ENCODE measurements at places on chromosomes 3 and 15. TPM values are rescaled to one million over a fixed set of nuclear protein-coding genes. Genes with fewer than 3 reads are reported as not detected.

The XYLB gene
- total RNA-seq = 3.1 TPM

The PLA2G4D gene
- total RNA-seq = not detected

The PARL gene
- total RNA-seq = 42.2 TPM

The PEX5L gene
- 0.28 TPM for total RNA-seq

The SLC12A1 gene
- total RNA-seq = not detected

The FGF7 gene
- 976 TPM for total RNA-seq

The CHDH gene
- under 0.01 TPM for total RNA-seq

The NOX5 gene
- 0.09 TPM for total RNA-seq

The FAM174B gene
- 1.4 TPM for total RNA-seq

The SENP8 gene
- 2.6 TPM for total RNA-seq

The TTLL13 gene
- total RNA-seq = 0.14 TPM

The STAB1 gene
- total RNA-seq = 0.57 TPM

The PAK2 gene
- 23.2 TPM for total RNA-seq

The FAM81A gene
- 0.18 TPM for total RNA-seq

The MST1 gene
- total RNA-seq = 6.0 TPM

The CD80 gene
- not detected for total RNA-seq

The ABHD5 gene
- total RNA-seq = 54.9 TPM

Measured in smooth muscle cell of bladder (primary cell).